ENCODE measurements at places on chromosomes 3 and 15. TPM values are rescaled to one million over a fixed set of nuclear protein-coding genes. Genes with fewer than 3 reads are reported as not detected.

XCR1 gene
- total RNA-seq, result 0.24 TPM

CACNA2D2 gene
- 0.24 TPM for total RNA-seq

GRCh38 chr15:68401496-68402431, 30.2 kb downstream of the ITGA11 start:
- no peak for DNase-seq

GRCh38 chr15:76127169-76127568, 67.4 kb downstream of the TMEM266 start:
- no peak for DNase-seq

DNA sequence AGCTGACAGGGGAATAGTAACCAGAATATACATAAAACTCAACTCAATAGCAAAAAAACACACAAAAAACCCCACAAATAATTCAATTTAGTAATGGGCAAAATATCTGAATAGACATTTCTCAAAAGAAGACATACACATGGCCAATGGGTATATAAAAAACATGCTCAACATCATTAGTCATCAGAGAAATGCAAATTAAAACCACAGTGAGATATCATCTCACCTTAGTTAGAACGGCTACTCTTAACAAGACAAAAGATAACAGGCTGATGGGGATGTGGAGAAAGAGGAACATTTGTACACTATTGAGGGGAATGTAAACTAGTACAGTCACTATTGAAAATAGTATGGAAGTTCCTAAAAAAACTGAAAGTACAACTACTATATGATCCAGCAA, 678.6 kb downstream of the MECOM start:
- no peak for DNase-seq

EFCAB12 gene
- total RNA-seq, result 1.4 TPM

- peak; percentile 67 for DNase-seq
Measured at GRCh38 chr3:79086514-79086913, 681.3 kb downstream of the ROBO1 start.

- peak; percentile 29 for DNase-seq
Measured at GRCh38 chr3:165854696-165855095, 17.5 kb upstream of the BCHE start.

GATM gene
- total RNA-seq, result 251 TPM

DNA sequence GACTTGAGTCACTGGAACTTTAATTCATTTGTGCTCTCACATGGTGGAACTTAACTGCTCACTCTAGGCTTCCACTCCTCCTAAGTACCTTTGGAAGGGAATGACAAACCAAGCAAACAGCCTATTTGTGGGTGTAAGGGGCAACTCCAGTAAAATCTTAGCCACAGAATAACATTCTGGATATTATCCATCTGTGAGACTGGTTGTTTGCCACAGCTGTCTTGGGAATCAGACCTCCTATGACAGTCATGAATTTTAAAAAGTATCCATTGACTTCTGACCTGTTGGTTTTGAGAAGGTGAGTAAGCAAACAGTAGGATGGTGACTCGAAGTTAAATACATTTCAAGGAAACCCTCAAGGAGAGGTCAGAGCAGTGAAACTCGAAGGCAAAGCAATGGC, 147.3 kb upstream of the CDIN1 start:
- DNase-seq, result no peak

GP9 gene
- 3.6 TPM for total RNA-seq

- DNase-seq, result peak; percentile 23
Measured at GRCh38 chr3:183555541-183556081, at the start of gene KLHL6. KLHL6 (minus strand) TSS chr3:183555706; CDS start chr3:183555653, 53 bp downstream.

DNA sequence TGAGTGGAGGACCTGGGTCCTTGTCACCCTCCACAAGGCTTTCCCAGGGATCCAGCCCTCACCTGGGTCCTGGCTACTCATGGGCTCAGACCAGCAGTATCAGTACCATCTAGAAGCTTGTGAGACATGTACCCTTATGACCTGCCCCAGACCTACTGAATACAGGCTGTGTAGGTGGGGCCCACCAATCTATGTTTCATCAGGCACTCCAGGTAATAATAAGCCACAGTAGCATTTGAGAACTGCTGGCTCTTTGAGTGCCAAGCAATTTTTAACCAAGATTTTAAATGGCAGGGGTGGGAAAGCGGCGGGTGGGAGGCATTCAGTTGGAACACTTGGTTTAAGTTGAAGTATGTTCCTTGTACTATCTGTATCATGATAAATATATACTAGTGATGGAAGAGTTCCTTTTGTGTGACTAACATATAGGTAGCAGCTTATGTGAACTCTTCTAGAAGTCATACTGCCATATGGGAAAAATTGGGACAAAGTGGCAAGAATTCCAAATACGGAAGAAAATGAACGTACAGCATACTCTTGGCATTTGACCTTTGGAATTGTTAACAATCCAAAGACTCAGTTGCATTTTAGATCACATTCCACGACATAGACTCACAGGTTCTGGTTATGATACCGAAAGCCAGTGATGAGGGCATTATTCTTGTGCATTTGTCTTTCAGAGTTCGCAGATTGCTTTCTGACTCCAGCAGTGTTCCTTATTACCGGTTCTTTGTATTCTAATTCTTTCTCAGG, 190.4 kb downstream of the GHSR start:
- DNase-seq, result no peak

SAMMSON gene
- total RNA-seq, result 26.2 TPM

DBR1 gene
- 10.8 TPM for total RNA-seq

DNA sequence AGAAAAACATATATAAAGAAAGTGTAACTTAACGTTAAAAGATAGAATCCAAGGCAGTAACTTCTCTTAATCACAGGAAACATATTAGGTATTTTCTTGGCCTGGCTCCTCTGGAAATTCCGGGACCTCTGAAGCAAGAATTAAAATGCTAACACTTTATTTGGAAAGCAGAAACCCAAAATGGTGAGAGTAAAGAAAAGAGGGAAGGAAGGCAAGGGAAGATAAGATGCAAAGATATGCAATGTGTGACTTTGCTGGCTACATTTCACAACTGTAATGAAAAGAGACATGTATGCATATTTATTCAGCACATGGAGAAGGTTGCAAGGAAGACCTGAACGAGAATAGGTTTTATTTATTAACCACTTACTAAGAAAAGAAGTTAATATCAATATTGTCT, 372.5 kb downstream of the TBL1XR1 start:
- DNase-seq, result peak; percentile 3

GRCh38 chr3:179652447-179653095, at the start of gene USP13:
USP13 (plus strand) TSS chr3:179653040; CDS start chr3:179653226, 186 bp downstream.
- peak; percentile 76 for DNase-seq

DNA sequence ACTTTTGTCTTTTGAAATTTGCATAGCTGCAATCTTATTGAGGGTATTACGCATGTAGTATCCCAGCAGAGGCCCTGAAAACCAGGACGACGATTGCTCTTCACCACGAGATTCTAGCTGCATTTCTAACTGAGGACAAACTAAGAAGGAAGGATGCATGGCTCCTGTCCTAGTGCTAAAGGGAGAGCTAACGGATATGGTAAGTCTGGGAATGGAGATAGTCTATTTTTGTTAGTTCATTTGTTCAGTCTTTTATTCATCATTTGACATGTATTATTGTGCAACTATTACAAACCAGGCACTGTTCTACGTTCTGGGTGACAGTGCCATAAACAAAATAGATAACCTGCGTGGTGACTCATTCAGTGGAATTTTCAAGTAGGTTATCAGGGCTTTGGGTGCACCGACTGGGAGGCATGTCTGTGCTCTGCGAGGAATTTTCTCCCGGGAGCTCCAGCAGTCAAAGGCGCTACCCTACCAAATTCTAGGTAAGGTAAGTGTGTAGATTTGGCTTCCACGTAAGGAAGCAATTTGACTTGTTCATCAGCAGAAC, 51.9 kb upstream of the ETV5 start:
- no peak for DNase-seq

GRCh38 chr3:169668072-169668956, 4.8 kb upstream of the MECOM start:
- peak; percentile 26 for DNase-seq

THRB gene
- total RNA-seq, result 8.4 TPM

DNA sequence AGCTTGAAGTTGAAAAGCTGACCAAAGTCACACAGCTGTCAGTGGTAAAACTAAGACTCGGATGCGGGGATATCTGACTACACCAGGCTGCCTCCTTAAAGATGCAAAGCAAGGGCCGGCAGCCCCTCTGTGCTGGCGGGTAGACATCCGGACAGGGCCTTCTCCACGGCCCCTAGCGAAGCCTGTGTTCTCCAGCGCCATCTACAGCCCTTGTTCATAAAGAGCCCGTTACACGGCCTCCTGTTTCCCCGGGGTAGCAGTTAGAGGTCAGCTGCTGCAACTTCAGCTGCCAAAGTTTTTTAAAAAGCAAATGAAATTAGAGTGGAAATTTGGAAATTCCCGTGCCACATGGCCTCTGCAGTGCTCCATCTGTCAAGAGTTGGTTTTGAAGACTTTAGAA, 383.0 kb downstream of the TBL1XR1 start:
- peak; percentile 58 for DNase-seq

- DNase-seq, result no peak
Measured at GRCh38 chr3:16865335-16865734, 19.4 kb upstream of the PLCL2 start.

ZPLD1 gene
- total RNA-seq, result 3.6 TPM

GRCh38 chr3:128266453-128266852, 113.2 kb downstream of the EEFSEC start:
- no peak for DNase-seq

GRCh38 chr3:7025581-7026300, 164.8 kb downstream of the GRM7 start:
- DNase-seq, result no peak

DNA sequence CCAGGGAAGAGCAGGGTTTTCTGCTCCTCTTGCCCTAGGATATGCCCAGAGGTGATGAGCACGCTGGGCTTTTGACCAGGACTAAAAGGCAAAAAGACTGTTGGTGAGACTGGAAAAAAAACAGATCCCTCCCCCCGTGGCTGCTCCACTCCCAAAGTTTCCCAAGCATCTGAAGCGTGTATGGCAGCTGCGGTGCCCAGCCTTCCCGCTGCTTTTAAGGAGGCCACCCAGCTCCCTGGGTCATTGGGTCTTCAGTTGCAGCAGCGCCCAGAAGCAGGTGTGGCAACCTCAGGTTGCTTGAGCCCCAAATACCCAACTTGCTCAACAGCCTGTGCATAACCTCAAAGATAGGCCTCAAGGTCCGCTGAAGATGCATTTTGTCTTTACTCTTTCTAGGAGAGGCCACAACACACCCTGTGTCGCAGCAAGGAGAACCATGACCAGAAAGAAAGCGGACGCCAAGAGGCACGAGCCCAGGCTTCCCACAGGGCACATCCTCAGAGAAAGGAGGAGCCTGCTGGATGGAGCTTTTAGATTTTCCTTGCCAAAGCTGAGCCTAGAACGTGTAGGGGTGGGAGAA, 2.0 kb downstream of the SRGAP3 start:
- DNase-seq, result peak; percentile 29

DNA sequence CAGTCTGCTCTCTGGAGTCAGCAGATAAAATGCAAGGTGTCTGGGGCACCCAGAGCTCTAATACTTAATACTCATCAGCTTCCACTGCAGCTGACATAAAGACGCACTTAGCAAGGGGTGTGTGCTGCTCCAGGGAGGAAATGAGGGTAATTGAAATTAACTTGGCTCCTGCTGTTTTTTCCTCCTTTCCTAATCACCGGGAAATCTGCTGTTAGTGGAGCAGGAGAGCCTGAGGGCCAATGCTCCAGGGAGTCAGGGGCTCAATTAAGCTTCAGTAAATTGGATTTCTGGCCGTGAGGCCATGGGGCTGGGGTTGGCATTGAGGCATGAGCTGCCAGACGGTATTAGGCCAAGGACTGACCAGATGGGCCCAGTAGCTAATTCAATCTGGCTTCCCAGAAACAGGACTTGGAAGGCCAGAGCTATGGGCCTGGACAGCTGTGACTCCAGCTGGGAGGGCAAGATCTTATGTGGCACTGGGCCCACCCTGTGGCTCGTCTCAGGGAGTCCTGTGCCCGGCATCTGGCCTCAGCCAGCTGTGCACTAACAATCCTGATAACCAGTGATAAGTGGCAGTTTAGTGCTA, 30.7 kb upstream of the CHRNB4 start:
- DNase-seq, result no peak

GRCh38 chr3:72814308-72814707, 33.9 kb downstream of the SHQ1 start:
- no peak for DNase-seq

- no peak for DNase-seq
Measured at GRCh38 chr15:49622561-49622960, 1.7 kb downstream of the DTWD1 start.

- no peak for DNase-seq
Measured at GRCh38 chr15:57432141-57432741, 55.9 kb downstream of the CGNL1 start.

- DNase-seq, result no peak
Measured at GRCh38 chr3:64329037-64329436, 103.8 kb upstream of the PRICKLE2 start.

EPB42 gene
- 7.0 TPM for total RNA-seq

P2RY14 gene
- 8.9 TPM for total RNA-seq

TEX264 gene
- total RNA-seq, result 17.1 TPM

DNA sequence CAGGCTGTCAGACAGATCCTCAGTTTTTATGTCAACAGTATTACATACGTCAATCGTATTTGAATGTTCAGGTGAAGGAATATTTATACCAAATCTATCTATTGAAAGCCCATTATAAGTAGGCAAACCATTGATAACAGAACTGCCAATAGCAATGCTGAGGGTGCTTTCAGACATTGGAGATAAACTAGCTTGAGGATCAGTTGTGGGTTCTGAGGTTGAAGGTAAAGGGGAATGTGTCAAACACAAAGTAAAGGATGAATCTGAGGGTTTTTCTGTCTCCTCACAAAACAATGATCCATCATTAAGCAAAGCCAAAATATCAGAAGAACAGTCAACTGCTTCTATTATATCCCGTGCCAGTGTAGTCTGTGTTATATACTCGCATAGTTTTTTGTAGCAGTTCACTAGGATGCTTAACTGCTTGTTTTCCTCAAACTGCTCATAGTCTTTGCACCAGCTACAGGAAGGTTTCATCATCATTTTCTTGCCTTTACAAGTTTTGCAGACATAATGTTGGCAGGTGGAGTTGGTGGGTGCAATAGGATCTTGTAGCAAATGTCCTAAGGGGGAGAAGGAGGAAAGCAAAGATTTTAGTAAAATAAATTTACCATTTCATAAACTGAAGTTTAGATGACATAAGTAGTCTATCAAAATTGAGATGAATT, 43.8 kb downstream of the MSL2 start:
- no peak for DNase-seq
